Activated CD4-positive, alpha-beta T cell treated with anti-CD3 and anti-CD28 coated beads for 48 hours (primary cell): ENCODE measurements at places on chromosomes 7 and 10.

GRCh38 chr10:6624392-6624791 lies 44.3 kb upstream of the PRKCQ start:
- no peak for DNase-seq

GRCh38 chr10:82572744-82573143 lies 697.8 kb downstream of the NRG3 start:
- no peak for DNase-seq

- no peak for DNase-seq
These were observed 30.8 kb downstream of the OTUD1 start for GRCh38 chr10:23469596-23470237.

- DNase-seq = no peak
These were observed 168.3 kb upstream of the NPY start for GRCh38 chr7:24115661-24116060.

GRCh38 chr10:87615856-87616255 lies 43.8 kb upstream of the PAPSS2 start:
- no peak for DNase-seq

DNA sequence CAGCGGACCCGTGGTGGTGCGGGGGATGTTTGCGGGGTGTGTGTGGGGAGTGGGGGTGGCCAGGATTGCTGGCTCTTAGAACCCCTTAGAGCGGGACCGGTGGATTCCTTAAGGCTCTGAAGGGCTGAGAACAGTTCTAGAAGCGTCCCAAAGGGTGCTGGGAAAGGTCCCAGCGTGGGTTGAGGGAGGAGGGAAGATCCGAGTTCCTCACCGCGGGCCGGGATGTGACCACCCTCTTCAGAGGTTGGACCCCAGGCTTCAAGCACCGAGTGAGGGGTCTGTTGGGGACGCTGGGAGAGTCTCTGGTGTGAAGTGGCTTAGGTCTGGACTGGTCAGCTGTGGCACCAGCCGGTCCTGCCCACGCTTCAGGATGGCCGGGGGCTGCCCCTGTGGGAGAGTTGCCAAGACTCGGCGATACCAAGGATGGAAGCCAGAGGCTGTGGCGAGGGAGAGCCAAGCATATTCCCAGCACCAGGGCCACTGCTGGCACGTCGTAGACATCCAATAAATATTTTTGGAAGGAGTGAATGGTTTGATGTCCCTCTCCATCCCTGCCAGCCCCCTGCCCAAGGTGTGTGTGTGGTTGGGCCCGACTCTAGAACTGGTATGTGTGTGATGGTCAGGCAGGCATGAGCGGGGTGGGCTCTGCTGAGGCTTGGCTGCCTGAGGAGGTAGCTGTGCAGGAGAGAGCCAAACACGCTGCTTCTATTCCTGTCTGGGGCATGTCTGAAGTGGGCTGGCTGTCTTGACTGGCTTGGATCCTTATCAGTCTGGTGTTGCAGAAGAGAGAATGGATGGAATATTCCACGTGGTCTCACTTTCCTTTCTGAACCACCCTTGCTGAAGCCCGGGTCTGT lies 19.2 kb downstream of the ZNF775 start:
- no peak for DNase-seq

DNA sequence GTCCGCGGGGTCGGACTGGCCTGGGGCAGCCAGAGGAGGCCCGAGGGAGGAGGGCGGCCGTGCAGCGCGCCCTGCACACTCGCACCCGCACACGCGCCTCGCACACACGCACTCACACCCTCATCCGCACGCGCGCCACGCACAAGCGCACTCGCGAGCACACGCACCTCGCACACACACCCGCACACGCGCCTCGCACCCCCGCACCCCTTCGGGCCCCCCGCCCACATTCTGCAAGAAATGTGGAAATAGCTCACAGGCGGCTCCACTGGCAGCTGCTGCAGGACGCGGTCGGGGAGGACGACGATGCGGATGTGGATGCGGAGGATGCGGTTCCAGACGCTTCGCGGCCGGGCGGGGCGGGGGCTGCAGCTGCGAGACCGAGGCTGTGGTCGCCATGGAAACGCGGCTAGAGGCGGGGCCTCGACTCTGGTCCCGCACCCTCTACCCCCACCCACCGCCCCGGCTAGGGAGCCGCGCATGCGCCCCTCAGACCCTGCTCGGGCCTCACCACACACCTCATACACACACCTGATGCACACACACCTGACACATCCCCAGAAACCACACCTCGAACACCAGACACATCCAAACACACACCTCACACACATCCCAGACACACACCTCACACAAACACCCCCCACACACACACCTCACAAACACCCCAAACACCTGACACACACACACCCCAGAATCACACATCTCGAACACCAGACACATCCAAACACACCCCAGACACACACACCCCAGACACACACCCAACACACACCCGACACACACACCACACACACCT lies at the start of gene CALY:
Gene CALY (minus strand): TSS at position 320 of the 793 bp plus-strand sequence. CDS start 7,907 bp downstream, outside the sequence.
- DNase-seq = peak; percentile 76

DNA sequence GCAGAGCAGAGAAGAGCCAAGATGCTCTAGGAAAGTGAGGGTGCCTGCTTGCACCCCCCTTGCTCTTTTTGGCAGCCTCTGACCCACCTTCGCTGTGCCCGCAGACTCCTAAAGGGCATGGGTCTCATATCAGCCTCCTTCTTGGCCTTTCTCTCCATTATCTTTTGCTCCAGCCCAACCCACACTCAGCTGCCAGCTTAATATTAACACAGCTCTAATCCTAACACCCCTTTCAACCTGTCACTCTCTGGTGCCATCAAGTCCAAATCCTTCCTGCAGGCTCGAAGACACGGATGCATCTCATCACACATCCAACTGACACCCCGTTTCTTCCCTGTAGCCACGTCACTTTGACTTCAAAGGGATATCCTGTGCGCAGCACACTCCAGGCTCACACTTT lies 171.6 kb upstream of the AUTS2 start:
- DNase-seq = no peak
